ENCODE measurements at places on chromosomes 6 and 20. TPM values are rescaled to one million over a fixed set of nuclear protein-coding genes. Genes with fewer than 3 reads are reported as not detected.

TRIM10 gene
- total RNA-seq: not detected

SLC17A3 gene
- not detected for total RNA-seq

PI16 gene
- 1.1 TPM for total RNA-seq

DNA sequence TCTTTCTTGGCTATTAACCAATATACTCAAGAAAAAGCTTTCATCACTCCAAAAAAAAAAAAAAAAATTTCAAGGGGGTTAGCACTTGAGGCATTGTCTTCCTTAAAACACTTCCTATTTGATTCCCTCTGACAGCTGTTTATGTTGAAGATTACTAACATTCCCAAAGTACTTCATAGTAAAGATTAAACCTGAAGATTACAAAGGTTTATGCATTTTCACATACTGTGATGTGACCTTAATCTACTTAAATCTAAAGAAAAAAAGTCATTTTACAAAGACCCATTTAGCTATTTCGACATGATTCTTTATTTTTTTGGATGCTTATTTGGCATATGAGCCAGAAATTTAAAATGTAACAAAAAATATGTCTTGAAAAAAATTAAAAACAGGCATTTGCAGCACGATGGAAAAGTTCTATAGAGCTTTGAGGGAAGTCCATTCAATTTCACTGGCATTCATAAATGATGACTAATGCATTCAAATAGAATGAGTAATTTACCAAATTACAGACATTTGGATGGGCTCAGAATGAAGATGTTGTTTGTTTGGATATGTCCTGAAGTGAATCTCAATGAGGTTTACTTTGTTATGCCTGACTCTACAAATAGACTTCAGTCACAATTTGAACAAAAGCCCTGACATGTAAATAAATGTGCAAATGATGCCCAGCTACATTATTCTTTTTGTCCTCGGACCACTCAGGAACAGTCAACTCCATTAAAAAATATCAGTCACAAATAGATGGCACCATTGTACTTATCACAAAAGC lies 674.6 kb upstream of the MARCKS start:
- no peak for DNase-seq
